ENCODE measurements at places on chromosomes 11 and 22.

- DNase-seq = no peak
Measured at GRCh38 chr11:112174789-112175598, at the start of gene BCO2. TSS of gene BCO2 (plus strand) at chr11:112175512. CDS start at chr11:112175602, 90 bp downstream.

- no peak for DNase-seq
Measured at GRCh38 chr22:28795932-28796856, 4.2 kb downstream of the XBP1 start.

DNA sequence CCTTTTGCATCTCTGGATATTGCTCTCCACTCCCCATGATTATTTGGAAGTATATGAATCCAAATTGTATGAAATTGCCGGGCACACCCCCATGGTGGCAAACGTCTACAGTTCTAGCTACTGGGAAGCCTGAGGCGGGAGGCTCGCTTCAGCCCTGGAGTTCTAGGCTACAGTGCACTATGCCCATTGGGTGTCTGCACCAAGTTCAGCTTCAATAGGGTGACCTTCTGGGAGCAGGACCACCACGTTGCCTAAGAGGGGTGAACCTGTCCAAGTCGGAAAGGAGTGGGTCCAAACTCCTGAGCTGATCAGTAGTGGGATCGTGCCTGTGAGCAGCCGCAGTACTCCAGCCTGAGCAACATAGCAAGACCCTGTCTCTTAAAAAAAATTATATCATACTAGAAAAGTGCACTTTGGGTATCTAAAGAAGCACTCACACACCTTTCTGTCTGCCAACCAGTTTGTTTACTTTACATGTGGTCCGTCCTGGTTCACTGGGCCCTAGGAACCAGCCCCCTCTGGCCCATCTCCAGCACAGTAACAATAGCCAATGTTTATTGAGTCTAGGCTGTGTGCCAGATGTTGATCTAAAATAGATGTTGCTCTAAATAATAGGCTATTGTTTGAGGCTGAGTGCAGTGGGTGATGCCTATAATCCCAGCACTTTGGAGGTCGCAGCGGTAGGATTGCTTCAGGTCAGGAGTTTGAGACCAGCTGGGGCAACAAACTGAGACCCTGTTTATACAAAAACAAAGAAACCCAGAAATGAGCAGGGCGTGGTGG, 16.4 kb upstream of the KAT5 start:
- no peak for DNase-seq

DNA sequence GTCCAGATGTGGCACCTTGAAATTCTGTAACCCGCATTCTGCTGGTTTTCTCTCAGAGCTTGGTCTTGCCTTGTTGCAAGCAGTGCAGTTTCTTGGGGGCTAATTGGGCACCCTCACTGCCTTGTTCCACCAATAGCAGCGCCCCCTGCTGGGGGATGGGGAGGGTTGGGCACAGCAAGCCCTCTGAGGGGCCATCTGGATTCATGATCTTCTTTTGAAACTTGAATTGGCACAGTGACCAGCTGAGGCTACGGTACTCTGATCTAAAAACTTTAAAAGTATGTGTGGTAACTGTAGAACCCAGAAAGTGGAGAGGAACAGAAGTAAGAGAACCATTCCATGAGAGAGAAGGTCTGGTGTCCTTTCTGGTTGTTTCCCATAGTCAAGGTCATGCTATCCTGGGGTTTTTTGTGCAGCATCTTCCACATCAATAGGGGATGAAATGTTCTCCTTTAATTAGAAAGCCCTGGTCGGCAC, 64.2 kb downstream of the MED15 start:
- no peak for DNase-seq

DNA sequence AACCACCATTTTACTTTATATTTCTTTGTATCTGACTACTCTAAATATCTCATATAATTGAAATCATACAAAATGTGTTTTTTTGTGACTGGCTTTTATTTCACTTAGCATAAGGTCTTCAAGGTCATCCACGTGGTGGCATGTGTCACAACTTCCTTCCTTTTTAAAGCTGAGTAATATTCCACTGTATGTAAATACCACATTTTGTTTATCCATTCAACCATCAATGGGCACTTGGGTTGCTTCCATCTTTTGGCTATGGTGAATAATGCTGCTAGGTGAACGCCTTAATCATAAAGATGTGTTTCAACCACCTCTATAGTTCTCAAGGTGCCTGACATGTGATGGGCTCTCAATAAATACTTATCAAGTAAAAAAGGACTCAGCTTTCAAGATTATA, 15.5 kb downstream of the RAB30 start:
- no peak for DNase-seq

DNA sequence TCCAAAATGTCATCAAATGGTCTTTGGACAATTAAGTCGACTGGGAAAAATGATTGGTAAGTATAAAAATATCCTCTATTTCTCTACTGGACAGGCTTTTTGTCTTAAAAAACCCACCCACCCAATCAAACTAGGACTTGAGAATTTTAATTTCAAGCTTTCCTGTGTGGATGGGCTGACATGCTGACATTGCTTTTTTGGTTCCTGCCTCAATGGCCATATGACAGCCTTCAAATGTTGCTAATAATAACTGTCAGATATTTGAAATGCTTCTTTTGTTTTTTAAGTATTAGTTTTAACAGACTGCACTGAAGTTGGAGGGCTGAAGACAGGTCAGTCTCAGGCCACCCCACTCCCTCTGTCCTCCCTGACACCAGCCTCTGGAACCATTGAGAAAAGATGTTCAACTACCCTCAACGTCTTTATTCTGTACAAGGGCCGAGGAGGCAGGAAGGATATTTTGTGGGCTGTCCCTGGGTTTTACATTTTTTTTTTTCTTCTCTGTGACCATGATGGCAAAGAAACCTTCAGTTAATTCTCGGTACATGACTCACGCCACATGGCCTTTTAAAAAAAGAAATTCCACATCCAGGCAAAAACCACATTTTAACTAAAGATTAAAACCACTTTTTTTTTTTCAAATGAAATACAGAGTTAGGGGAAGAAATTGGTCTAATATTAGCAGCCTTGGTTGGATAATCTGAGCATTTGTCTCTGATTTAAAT, 130.4 kb downstream of the SLC1A2 start:
- DNase-seq = peak; percentile 55

DNA sequence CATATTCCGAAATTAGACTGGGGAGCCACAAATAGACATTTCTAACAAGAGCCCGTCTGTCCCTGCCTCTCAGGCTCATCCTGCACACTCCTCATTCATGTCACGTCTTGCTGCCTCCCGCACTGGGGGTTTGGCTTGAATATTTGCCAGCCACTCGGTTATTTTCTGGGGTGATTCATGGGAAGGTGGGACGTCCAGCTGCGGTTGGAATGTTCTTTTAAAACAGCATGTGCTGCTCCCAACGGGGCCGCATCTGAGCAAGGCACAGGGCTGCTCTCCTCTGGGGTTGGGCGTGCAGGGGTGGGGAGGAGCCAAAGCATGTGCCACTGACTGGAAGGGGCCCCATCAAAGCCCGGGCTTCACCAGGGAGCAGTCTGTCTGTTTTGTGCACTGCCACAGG, 25.9 kb upstream of the SLC5A4 start:
- no peak for DNase-seq

- DNase-seq = no peak
Measured at GRCh38 chr11:46243796-46244109, 33.7 kb upstream of the CREB3L1 start.

- DNase-seq = no peak
Measured at GRCh38 chr11:112972399-112973145, 11.4 kb downstream of the NCAM1 start.
